ENCODE measurements at places on chromosomes 12 and 14.

DNA sequence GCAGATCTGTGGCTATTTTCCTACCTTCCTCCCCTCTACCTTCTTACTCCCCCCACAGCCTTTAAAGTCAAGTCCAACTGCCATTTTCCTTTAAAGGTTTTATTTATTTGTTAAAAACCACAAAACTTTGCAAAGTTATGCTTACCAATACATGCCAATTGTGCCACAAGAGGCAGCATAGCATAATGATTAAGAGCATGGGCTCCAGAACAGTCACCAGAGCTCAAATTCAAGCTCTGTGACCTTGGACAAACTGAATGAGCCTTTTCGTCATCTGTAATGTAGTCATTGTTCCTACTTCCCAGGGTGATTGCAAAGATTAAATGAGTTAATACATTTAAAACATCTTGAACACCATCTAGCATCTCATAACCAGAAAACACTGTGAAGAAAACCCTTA lies 13.0 kb upstream of the FMNL3 start:
- no peak for DNase-seq

DNA sequence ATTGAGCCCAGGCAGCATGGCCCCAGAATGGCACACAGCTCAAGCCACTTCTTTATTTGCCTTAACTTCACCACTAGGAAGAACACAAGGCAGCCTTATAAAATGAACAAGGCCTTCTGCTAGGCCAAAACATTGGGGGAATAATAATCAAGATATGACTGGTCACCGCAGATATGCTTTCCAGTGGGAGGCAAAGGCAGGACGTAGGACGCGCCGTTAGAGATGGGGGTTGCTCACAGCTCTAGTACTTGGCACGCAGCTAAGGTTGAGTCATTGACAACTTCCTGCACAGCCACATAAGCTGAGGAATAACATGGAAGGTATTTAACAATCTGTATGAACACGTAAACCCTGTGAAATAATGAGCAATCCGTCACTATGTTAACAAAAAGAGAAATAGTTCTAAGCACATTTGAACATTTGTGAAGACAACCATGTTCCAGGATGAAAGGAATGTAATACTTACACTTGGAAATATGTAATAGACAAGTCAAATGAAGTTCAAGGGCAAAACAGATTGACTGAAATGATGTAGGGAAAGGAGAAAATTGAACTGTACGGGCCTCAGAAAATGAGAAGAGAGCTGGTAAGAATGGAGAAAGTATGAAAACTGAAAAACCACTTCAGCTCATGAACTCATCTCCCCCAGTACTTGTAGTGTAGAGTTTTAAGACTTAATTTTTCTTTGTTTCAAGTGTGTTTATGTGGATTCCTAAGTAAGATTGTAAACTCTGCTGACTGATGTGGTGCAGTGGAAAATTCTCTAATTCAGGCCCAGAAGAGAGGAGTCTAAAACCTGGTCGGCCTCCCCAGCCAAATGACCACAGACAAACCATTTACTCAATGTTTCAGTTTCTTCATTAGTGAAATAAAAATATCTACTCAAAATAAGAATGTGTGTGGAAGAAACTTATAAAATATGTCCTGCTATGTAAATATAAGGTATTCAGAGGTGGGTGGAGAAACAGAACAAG lies 59.3 kb upstream of the CCDC91 start:
- DNase-seq: no peak

GRCh38 chr12:122887819-122888212 lies 8.1 kb downstream of the VPS37B start:
- DNase-seq: no peak

DNA sequence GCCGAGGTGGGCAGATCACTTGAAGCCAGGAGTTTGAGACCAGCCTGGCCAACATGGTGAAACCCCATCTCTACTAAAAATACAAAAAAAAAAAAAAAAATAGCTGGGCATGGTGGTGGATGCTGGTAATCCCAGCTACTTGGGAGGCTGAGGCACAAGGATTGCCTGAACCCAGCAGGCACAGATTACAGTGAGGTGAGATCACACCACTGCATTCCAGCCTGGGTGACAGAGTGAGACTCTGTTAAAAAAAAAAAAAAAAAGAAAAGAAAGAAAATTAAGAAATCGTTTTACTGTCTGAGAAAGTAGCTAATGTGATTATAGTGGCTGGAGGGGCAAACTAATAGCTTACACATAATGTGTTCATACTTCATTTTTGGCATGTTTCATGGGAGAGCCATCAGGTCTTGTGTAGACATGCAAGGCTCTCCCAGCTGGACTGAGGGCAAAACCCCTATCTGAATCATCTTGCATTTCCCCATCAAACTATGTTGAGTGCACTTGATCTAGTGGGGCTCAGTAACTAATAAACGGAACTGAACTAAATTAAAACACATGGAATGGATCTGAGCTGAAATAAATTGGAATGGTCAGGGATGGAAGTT lies 16.2 kb downstream of the KIF21A start:
- DNase-seq: no peak

DNA sequence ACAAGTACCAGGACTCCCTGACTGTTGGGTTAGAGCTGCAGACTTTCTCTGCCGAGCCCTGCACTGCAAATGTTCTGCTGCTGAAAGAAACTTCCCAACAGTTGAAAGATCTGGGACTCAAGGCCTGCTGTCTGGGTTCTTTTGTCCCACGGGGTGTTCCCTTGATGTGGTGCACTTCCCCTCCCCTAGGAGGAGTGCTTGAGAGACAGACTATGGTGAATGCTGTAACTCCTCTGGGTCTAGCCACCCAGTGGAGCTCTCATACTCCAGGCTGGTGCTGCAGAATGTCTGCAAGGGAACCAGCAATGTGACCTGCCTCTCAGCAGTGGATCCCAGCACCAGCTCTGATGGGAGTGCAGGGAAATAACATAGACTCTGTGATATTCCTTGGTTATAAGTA lies 129.2 kb upstream of the SLCO1B1 start:
- no peak for DNase-seq

DNA sequence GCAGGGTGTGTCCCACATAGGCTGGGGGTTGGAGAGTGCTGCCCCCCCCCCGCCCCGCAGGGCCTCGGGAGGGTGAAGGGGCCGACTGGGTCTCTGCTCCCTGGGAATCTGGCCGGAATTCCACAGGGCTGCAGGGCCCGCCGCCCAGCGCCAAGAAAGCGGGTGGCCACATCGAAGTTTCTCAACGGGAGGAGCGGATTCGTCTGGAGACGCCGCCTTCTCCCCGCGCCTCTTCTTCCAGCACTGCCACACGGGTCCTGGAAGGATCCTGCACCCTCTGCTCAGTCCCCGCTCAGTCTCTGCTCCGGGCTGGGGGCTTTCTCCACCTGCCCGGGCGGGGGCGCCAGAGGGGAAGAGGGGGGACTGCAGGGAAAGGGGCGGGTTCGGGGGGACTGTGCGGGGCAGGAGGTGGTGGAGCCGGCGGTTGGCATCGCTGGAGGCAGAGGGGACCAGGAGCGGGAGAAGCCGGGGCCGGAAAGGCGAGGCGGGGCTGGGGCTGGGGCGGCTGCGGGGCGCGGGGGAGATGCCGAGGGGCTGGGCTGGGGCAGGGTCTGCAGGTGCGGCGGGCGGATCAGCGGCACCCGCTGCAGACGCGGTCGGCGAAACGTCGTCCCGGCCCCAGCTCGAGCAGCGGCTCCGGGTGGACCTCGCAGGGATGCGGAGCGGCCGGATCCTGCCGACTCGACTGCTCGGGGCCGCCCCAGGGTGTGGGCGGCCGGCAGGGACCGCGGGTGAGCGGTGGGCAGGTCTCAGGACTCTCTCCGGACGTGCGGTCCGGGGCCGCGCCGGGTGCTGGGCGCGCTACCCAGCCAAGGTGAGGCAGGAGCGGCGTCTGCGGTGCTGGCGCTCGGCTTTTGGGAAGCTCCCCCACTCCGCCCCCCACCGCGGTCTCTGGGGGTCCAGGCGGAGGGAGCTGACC lies 811.4 kb upstream of the TMEM132C start:
- no peak for DNase-seq

GRCh38 chr14:20866963-20867362 lies 24.2 kb upstream of the RNASE3 start:
- no peak for DNase-seq

DNA sequence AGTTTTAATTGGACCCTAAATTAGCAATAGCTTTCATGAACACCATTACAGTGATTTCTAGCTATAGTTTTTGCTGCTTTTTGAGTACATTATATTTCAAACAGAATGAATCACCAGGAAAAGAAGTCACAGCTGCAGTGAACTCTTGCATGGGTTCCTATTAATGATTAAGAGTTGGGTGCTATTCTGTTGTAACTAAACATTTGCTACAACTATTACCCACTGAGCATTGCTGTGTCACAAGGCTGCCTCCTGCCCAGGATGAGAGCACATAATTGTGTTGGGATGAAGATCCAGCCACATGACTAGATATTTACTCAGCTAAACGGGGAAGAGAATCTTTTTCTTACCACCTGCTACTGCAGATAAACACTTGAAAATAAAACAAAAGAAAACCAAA lies 152.7 kb downstream of the GXYLT1 start:
- no peak for DNase-seq

DNA sequence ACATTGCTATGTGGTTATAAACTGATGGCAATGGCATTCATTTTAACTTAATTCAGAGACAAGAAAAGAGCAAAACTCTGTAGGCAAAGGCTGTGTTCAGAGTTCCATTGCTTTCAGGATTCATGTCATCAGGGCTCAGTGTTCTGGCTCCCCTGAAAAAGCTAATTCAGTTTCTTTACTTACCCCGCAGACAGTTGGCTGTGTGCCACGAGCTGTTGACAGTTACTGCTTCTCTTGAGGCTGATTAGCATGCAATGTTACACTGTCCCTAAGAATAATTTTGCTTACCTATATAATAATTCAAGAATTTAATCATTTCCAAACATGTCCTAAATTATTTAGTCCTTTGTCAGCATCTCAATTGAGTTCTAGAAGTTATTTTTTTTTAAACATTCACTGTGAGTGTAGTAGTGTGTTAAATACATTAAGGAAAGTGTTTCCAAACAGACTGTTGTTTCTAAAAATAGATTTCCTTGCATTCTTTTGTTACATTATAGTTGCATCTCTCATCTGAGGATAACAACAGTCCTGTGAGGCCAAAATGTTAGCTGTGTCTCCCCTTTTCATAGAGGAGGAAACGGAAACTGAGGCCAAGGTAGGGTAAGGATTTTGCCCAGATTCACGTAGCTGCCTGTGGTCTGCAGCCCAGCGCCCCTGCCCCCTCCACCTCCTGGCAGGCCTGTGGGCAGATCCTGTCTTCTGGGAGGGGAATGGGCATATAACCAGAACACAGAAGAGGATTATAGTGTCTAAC lies 98.6 kb downstream of the PELI2 start:
- no peak for DNase-seq

- DNase-seq: no peak
These were observed 129.5 kb downstream of the FBXL14 start for GRCh38 chr12:1464925-1465324.
